ENCODE measurements at places on chromosomes 12 and 14.

DNA sequence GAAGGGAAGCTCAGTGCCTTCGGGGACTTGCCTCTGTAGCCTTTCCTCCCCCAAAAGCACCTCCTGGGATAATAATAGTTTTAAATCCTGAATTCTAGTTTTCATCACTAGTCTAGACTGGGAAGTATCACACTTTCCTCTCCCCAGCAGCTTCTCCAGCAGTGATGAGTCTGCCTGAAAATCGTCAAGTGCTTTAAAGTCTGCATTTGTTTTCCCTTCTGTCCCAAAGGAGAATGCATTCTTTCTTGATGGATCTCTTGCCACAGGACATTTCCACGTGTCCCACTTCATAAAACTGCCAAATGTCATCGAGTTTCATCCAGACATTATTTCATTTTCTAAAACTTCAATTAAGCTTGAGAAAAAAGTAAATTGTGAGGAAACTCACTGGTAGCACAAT, 15.0 kb downstream of the CSRP2 start:
- peak; percentile 13 for DNase-seq

- no peak for DNase-seq
These were observed 298.1 kb upstream of the RTL1 start for GRCh38 chr14:101201535-101202151.

DNA sequence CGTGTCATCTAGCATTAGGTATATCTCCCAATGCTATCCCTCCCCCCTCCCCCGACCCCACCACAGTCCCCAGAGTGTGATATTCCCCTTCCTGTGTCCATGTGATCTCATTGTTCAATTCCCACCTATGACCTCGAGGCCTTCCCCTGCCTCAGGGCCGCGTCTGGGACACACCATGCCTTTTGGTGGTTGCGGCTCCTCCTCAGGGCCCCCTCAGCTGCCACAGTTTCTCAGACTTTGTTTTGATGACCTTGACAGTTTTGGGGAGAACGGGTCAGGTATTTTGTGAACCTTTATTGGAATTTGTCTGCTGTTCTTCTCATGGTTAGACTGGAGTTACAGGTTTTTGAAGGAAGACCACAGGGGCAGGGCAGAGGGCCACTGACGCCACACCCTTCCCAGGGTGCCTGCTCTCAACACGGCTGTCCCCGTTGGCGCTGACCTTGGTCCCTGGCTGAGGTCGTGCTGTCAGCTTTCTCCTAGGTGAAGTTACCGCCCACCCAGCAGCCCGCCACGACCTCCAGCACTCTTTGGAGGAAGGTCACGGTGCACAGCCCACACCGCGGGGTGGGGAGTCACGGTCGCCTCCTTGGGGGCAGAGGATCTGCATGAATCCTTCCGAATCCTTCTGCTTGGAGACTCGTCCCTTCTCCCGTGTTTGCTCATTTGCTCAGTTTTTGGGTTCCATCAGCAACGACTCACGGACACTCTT, 130.5 kb downstream of the KIF26A start:
- DNase-seq: no peak

- DNase-seq: no peak
These were observed 124.3 kb downstream of the FOXN3 start for GRCh38 chr14:89292579-89293313.

- no peak for DNase-seq
These were observed 14.7 kb downstream of the TPCN1 start for GRCh38 chr12:113235976-113236375.

GRCh38 chr12:21323736-21324135, 11.0 kb downstream of the SLCO1A2 start:
- DNase-seq: no peak

GRCh38 chr12:24360461-24360860, 411.0 kb upstream of the SOX5 start:
- DNase-seq: peak; percentile 5

GRCh38 chr12:119676022-119676421, 8.1 kb downstream of the PRKAB1 start:
- DNase-seq: no peak

DNA sequence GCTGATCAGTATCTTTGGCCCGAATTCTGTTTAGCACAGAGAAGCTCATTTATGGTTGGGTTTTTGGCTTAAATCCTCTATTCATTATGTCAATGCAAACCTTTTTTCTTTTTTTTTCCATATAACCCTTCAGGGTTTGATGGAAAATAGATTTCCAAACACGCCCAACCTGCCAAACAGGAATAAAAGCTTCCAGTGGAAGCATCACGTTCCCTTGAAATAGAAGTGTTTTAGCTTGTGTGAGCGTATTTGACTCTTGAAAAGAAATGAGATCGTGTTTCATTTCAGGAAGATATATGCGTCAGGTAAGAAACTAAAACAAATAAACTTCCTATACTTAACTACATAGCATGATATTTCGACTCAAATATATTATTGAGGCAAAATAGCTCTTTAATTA, at the start of gene PIK3C2G:
TSS of gene PIK3C2G (plus strand) at position 246 of the 400 bp plus-strand sequence. CDS start 20,564 bp downstream, outside the sequence.
- DNase-seq: no peak

DNA sequence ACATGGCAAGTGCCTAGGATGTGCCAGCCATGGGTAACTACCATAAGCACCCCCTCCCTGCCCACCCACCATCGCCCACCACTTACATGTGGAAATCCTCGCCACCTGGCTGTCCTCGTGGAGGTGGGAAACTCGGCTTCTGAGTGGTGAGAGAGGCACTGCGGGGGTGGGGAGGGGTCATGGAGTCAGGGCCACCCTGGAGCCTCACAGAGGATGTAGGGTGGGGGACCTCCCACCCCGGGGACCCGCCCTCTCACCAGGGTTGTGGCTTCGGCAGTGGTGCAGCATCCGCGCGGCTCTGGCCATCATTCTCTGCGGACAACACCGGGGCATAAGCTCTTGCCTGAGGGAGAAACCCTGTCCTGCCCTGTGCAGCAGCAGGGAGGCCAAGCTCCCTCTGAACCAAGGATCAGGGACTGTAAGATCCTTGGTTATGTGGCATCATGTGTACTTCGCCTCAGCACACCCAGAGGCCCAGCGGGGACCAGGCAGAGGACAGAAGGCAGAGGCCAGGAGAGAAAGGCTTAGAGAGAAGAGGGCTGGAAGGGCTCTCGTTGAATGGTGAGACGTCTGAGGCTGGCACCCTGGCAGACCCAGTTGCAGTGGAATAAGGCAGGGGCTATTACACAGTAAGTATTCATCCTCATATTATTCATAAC, 12.8 kb upstream of the ENDOU start:
- DNase-seq: no peak

- DNase-seq: peak; percentile 57
These were observed 109.9 kb downstream of the NCOR2 start for GRCh38 chr12:124457287-124458219.

- no peak for DNase-seq
These were observed 43.5 kb downstream of the HECTD1 start for GRCh38 chr14:31164115-31164514.

- DNase-seq: no peak
These were observed 20.1 kb upstream of the CDK17 start for GRCh38 chr12:96420277-96420835.

GRCh38 chr12:108694812-108695278, 36.5 kb downstream of the CORO1C start:
- DNase-seq: peak; percentile 82

DNA sequence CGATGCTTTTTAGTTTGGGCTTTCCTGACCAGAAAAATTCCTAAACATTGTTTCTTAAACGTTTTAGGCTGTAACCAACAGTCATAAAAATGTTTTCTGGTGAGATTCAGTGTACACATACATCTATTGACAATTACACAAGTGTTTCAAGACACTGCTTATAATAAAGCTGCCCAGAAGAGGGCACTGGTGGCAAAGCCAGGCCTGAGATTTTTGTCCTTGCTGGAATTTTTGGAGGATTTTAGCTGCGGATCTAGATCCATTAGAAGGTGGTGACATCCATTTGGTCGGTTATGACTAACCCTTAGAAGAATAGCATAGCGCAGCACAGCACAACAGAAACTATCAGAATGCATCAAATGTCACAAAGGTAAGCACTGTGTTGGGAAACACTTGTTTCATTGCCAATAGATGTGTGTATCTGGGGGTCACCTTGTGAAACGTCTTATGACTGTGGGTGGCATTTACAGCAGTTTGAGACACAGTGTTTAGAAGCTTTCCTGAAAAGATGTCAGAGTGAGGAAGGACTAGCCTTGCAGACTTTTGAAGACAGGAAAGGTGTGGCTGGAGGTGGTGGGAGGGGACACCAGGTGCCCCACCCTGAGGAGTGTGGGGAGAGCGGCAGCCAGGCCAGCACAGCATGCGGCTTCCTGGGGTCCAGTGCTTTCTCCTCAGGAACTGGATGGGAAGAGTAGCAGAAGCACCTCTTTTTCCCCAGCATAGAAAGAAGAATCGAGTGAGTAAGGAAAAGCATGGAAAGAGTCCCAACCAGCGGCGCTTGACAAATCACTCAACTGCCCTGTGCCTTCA, 54.7 kb upstream of the FKBP4 start:
- DNase-seq: peak; percentile 58

DNA sequence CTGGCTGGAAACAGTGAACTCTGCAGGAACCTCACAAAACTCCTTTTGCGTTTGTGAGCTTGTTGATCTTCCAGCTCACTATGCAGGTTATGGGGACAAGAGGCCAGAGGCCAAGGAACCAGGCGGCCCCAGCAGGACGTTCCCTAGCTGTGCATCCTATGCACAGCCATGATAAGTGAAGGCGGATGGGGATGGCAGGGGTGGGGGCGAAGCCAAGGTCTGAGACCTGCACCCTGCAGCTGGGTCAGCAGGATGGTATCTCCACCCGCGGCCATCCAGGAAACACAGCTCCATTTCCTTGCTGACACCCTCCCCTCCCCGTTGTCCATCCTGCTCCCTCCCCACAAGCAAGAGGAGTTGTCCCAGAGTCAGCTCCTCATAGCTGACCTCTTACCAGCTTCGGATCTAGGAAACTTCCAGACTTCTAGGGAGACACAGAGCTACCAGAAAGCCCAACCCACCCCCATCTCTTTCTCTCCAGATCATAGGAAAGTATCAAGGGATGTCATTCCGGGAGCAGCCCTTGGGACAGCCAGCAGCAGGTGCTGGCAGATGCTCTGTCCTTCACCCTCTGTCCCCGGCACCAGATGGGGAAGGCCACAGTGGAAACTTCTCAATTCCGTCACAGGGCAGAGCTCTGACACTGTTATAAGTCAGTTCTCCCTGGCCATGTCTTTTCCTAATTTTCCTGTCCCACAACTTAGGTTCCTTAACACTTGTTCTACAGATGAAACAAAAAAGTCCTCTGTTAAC, 9.4 kb downstream of the ZBTB39 start:
- no peak for DNase-seq

DNA sequence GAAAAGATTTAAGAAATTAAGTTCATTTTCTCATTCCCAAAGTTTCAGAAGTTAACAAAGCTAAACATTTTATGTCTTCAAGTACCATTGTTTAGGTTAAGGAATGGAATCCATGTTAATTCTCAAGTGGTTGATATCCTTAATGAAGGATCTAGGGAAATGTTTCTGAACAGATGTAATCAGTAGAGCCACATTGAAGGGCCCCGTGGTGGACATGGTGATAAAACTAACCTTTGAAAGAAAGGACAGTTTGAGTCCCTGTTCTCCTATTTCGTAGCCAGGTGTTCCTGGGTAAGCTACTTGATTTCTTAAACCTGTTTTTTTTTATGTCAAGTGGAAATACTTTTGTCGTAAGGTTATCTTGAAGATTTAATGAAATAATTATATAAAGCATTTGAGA, 4.6 kb downstream of the PPM1A start:
- DNase-seq: no peak

DNA sequence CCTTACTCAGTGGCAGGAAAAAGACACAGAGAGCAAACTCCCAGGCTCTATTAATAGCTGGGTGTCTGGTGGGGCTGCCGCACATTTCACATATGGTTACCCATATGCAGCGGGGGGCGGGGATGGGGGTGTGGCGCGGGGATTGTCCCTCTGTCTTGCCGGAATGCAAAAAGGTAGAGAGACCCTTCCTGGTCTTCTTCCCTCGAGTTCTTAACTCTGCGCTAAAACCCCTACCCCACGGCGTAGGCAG, 1.7 kb downstream of the PRMT8 start:
- DNase-seq: no peak

- DNase-seq: no peak
These were observed 43.0 kb downstream of the GLRX5 start for GRCh38 chr14:95577870-95578269.

GRCh38 chr12:55983232-55983842, 9.5 kb downstream of the RAB5B start:
- no peak for DNase-seq

GRCh38 chr12:89390802-89391673, 38.7 kb upstream of the DUSP6 start:
- DNase-seq: peak; percentile 85

- DNase-seq: no peak
These were observed 3.5 kb upstream of the KCNK10 start for GRCh38 chr14:88326352-88327103.

DNA sequence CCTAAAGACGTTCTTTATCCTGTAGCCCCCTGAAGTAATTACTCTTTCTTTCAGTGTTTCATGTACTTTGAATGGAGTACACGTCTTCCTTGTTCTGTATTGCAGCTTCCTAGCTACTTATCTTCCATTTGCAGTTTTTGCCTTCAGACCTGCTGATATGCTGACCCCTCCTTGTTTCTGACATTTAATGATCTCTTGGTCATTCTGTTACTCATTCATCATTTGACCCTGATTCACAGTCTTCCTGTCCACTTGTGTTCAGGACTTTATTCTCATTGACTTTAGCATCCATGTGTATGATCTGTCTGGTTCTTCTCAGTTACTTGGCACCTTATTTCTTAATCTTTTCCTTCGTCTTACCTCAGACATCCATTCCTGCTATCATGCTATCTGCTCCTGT, 22.2 kb downstream of the CPSF2 start:
- DNase-seq: peak; percentile 53

DNA sequence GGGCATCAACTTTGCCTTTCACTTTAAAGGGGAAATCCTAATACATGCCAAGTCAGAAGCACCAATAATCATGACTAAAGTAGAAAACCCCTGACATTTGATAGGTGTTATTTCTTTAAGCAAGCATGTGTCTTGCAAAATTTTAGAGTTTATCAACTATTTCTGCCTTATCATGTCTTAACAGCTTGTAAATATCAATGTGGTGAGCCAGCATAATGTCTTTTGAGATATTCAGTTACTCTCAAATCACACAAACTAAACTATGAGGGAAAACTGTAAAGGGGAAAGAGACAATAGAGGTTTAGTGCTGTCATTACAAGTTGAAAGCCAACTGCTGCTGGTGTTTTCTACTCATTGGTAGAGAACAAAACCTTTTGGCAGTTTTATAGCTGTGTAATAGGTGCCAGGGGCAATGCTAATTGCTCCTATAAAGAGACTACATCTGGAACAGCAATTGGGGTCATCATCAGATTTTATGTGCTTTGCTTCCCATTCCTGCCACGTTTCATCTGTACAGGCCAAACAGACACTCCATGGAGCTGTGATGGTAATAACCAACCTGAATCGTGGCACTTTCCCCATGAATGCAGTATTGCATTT, 1027.4 kb downstream of the FSCB start:
- no peak for DNase-seq
